ENCODE measurements at places on chromosomes 12 and 14. TPM values are rescaled to one million over a fixed set of nuclear protein-coding genes. Genes with fewer than 3 reads are reported as not detected.

The ADGRD1 gene
- 0.72 TPM for total RNA-seq

The PIANP gene
- total RNA-seq = not detected

The KLHL42 gene
- 42.0 TPM for total RNA-seq

The ZNF219 gene
- 8.3 TPM for total RNA-seq

The ANKRD33 gene
- total RNA-seq = not detected

The IAPP gene
- total RNA-seq = not detected

The FGF6 gene
- total RNA-seq = not detected

The MTHFD1 gene
- total RNA-seq = 33.6 TPM

The DEGS2 gene
- total RNA-seq = 0.29 TPM

GRCh38 chr12:99029511-99030271 is 384.6 kb downstream of the APAF1 start:
- DNase-seq = no peak

DNA sequence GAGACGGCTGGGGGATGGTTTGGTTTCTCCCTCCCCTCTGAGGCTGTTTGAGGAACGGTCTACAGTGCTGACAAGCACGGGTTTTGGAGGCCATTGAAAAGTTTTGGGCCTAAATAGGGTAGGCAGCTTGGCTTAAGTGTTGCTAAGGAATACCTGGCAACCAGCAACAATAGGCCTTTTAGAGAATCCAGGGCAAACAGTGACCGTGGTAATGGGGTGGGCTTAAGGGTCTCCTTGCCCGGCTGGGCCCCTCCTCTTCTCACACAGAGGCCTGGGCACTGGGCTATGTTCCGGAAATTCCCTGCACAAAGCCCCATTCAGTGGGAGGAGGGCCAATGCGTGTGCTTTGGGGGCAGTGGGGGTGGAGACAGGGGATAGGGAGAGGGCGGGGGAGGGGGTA is 55.4 kb downstream of the ASCL1 start:
- DNase-seq = no peak

GRCh38 chr12:131830335-131830913 is 2.2 kb downstream of the MMP17 start:
- peak; percentile 99 for DNase-seq

DNA sequence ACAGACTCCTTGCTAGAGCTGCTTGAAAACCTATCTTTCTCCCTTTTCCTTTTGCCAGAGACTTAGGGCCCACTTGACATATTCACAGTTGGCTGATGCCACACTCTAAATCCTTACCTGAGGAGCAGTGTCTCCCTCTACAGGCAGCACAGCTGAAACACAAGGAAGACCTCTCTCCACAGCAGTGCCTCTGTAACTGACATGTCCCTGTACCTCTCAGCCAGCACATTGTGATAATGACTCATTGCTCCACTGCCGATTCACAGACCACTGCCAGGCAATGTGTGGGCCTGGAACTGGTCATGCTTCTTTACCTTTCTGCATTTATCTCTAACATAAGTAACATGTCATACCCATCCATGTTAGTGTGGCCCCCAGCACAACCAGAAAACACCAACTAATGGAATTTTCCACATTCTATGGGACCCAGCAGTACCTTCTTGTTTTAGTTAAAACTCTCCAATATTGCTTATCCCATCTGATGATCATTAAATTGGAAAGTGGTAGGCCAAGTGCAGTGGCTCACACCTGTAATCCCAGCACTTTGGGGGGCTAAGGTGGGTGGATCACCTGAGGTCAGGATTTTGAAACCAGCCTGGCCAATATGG is 56.5 kb downstream of the GTF2A1 start:
- peak; percentile 89 for DNase-seq

DNA sequence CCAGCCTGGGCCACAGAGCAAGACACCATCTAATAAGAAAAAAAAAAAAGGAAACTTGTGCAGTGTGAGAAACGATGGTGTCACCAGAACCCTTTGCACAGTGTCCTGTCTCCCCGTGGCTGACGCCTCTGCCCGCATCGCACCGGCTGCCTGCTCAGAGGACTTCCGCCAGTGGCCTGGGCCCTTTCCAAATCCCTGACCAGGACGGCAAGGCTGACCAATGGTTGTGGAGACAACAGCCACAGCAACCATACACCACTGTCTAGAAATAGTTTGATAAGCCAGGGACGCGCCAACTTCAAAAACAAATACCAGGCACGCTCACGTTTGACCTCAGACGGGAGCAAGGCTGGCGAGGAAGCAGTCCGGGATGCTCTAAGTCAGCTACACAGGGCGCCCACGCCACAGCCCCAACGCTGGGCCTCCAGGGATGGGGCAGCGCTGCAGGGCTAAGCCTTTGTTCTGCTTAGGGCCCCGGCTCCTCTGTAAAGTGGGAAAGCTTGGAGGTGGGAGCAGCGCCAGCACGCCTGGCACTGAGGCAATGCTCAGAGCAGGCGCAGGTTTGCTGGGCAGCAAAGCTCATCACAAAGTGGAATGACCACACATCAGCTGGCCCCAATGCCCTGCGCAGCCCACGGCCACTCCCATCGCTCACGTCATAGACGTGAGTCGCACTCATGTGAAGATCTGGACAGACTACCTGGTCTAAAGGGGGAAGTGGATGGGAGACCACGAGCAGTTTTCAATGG is 12.5 kb downstream of the PGAM5 start:
- peak; percentile 94 for DNase-seq

DNA sequence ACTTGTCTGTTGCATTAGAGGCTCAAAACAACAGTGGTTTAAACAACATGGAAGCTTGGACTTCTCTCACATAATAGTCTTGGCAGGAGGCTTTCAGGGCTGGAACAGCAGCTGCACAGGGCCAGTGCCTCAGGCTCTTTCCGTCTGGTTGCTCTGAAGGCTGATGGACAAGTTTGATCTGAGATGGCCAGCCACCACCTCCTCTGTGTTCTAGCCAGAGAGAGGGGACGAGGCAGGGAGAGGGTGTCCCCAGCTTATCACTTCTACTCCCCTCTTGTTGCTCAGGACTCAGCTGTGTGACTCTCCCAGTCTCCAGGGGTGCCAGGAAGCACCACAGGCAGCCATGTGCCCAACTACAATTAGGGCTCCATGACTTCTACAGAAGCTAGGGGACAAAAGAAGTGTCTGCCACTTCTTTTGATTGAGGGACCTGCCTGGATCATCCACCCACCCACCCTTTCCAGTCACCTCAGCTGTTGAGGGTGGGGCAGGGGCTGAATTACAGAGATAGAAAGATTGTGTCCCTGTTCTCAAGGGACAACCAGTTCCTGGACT is 46.6 kb downstream of the SMIM41 start:
- no peak for DNase-seq

DNA sequence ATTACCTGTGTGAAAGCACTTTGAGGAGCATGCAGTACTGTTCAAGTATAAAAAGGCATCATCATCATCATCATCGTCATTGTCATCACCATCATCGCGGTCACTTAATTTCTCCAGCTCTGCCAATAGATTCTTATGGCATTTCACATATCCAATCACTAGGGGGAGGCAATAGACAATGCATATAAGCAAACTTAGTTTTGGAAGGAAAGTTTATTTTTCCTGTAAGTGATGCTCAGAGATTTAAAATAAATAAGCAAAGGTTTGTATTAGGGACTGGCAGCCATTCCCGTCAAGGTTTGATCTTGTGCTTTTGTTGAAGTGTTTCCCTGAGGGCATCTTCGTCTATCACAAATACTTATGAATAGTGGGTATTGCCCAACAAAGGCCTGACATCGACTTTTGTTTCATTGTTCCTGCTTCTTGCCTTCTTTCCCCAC is 127.4 kb downstream of the KTN1 start:
- DNase-seq = no peak

DNA sequence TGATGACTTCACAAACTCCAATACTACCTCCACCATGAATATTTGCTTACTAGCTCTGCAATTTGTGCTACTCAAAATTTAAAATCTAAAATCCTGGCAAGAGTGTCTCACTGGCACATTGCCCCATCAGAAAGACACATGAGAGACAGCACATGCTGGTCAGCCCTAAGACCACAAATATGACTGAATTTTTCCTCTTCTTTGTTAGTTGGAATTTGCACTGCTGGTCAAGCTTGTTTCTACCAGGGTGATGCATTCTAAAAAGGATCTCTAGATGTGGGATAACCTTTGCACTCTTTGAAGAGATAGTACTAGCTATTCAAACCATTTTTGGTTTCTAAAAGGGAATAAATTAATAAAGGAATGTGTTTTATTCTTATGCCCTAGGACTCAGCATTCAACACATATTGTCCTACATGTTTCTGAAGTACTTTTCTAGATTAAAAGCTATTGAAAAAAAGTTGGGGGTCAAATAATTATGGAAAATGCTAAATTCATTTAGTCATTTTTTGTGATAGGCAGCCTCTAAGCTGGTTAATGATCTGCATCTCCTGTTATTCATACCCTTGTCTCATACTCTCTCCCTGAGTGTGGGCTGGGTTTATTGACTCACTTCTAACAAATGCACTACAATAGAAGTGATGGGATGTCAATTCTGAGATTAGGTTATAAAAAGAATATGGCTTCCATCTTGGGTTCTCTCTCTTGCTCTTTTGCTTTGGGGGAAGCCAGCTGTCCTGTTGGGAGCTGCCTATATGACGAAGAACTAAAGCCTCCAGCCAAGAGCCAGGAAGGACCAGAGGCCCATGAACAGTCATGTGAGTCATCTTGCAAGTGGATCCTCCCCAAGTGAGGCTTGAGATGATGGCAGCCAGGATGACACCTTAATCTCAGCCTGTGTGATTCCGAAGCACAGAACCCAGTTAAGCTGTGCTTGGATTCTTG is 211.5 kb upstream of the CRY1 start:
- DNase-seq = no peak

Measured in osteoblast (primary cell).